ENCODE measurements at places on chromosomes 7 and 10.

- peaks cover 17% of the 10 kb centered on the region for H3K27me3 ChIP-seq
- H3K27ac ChIP-seq, result no peak overlapping the region
- no peak overlapping the region for H3K4me3 ChIP-seq
- no peaks in the 10 kb centered on the region for H3K36me3 ChIP-seq
- no peak for DNase-seq
These were observed 127.6 kb upstream of the SLC26A5 start for GRCh38 chr7:103573479-103574058.

GRCh38 chr7:15750727-15751126 lies 64.2 kb upstream of the MEOX2 start:
- H3K27ac ChIP-seq, result no peak overlapping the region
- no peaks in the 10 kb centered on the region for H3K27me3 ChIP-seq
- H3K4me1 ChIP-seq, result no peaks in the 10 kb centered on the region

DNA sequence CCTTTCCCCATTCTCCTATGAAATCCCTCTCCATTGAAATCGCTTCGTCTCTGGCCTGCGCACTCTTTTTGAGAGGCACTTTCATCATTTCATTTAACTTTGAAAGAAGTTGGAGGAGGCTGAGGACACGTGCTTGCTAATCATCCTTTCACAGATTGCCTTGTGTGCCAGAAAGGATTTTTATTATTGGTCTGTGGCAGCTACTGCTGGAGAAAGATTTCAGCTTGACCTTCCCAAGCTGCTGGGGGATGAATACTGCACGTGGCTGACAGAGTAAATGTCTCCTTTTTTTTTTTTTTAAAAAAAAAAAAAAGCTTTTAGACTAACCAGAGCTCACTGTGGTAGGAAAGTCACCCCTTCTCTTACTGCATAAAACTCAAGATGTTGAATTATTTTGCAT lies 44.2 kb upstream of the KCNIP2 start:
- no peak overlapping the region for H3K27ac ChIP-seq
- no peak for DNase-seq
- H3K4me3 ChIP-seq, result no peak overlapping the region
- H3K4me1 ChIP-seq, result no peaks in the 10 kb centered on the region
- H3K27me3 ChIP-seq, result no peaks in the 10 kb centered on the region
- H3K36me3 ChIP-seq, result peaks cover 1% of the 10 kb centered on the region

GRCh38 chr10:92203919-92204623 lies 86.8 kb downstream of the CPEB3 start:
- DNase-seq, result no peak
- H3K27ac ChIP-seq, result no peak overlapping the region
- H3K36me3 ChIP-seq, result no peaks in the 10 kb centered on the region
- H3K4me1 ChIP-seq, result no peaks in the 10 kb centered on the region

GRCh38 chr7:123958186-123958703 lies 33.2 kb downstream of the SPAM1 start:
- H3K27ac ChIP-seq, result no peak overlapping the region
- DNase-seq, result no peak
- no peaks in the 10 kb centered on the region for H3K27me3 ChIP-seq
- no peaks in the 10 kb centered on the region for H3K4me1 ChIP-seq

DNA sequence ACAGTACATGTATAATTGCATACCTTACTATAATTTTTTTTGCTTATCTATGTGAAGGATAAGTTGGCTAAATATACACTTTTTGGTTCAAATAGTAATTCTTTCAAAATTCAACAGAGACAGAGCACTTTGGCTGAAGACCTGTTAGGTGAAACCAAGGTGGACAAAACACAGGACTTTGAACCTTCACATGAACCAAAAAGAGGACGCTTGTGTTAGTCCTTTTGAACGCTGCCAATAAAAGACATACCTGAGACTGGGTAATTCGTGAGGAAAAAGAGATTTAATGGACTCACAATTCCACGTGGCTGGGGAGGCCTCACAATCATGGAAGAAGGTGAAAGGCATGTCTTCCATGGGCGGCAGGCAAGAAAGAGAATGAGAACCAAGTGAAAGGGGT lies 4.7 kb upstream of the AGMO start:
- H3K27me3 ChIP-seq, result no peaks in the 10 kb centered on the region
- H3K4me1 ChIP-seq, result no peaks in the 10 kb centered on the region
- H3K4me3 ChIP-seq, result no peak overlapping the region
- H3K36me3 ChIP-seq, result no peaks in the 10 kb centered on the region
